NCI-H69 (cell line): ENCODE measurements at places on chromosomes 3 and 15.

GRCh38 chr15:50735156-50735555 lies 30.4 kb downstream of the SPPL2A start:
- DNase-seq, result no peak

- DNase-seq, result no peak
These were observed 37.2 kb downstream of the IDH2 start for GRCh38 chr15:90064911-90065681.

DNA sequence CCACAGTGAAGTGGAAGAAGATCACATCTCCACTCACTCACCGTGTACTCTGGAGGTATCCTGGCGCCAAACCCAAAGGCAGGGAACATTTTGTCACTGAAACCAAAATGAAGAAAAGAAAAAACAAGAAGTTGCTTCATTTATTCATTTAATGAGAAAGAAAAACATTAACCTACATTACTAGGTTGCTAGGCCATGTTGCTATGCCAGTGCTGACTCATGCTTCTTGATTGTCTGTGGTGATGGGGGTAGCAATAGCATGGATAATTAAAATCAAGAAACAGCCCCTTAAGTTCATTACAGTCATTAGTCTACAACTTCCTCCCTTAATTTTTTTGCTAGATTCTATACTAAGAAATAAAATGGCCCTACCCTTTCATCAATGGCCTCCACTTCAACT lies 52.7 kb upstream of the MRPL3 start:
- DNase-seq, result no peak

- no peak for DNase-seq
These were observed 44.8 kb upstream of the CCDC174 start for GRCh38 chr3:14606669-14607339.

DNA sequence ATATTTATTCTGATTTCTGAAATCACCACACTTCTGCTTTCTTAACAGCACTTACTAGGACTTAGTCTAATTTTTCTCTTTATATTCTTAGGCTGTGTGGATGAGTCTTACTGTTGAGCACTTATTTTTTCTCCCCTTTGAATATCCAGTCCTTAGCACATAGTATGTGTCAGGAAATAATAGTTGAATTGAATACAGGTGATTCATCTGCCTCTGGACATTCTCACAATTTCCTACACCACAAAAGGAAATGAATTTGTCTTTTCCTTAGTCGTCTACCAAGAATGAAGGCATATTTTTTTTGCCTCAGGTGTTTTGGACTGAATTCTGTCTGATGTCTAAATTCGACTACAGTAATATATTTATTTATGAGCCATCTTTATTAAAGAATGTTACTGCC lies 204.2 kb downstream of the GHSR start:
- no peak for DNase-seq

DNA sequence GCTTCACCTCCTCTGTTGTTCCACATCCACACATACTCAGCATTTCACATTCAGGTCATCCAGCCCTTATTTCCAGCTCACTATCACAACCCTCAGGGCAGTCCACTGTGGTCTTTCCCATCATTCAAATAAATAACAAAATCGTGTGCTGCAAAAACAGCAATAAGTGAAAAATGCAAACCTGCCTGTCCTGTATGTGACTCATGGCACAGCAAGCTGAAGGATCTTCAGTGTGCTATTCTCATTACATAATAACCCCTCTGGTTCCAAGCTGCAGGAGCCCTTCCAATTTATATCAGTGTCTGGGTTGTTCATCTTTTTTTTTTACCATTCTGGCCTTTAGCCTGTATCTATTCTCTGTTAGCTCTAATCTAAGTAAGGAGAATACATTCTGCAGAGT lies 185.3 kb upstream of the UBE2E2 start:
- DNase-seq, result no peak

DNA sequence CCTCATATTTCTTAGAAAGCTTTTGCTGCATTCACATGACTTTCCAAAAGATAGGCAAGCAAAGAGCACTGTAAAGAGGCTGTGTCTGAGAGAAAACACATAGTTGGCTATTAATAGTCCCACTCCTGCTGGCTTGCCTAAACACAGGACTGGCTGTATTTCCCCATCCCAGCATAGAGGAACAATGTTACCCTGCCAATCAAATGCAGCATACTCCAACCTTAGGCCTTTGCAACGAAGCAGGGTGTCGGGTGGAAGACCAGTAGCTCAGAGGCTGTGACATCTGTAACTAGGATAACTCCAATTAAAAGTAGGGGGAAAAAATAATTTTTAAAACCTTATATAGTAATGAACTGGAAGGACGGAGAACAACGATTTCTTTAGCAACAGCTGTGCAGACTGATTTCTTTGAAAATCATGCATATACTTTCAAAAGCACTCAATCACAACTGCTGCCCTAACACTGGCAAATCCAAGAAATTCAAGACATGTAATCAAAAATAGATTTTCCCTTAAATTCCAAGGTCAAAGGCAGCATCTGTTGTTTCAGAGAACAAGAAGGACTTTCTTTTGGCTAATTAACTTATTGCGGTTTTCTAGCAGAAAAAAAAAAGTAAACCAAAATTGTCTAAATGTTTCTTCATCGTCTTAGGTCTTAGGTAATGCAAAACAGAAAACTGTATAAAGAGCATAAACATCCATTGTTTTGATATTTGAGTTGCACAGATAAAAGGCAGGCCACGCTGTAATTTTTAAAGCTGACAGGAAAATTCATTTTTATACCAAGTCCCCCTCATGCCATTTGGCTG lies 139.3 kb downstream of the TNIK start:
- DNase-seq, result no peak

DNA sequence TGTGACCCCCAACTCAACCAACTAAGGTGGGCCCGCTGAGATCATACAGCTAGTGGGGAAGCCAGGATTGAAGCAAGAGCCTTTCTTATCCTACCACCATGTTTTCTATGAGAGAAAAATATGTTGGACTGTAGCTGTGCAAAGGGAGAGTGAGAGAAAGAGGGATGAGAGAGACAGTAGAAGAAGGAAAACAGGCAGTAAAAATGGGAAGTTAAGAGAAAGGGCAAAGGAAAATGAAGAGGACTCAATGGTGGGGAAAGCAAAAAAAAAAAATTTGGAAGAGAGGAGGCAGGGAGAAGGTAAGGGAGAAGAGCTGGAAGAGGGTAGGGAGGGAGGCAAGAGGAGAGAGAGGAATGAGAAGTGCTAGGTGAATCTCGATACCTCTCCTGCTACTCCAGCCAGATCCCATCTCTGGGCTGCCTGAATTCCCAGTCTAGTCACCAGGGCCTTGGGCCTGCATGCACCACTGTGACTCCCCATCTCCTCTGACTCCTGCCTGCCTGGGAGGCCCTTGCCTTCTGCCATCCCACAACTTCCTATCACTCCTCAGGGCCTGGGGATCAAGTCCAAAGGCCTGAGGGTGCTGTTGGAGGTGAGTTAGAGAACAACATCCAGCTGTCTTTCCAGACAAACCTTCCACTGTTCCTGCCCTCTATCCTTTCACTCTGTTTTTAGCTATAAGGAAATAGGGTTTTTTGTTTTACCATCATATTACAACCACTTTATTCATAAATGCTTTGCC lies 15.7 kb downstream of the FAM81A start:
- peak; percentile 12 for DNase-seq

DNA sequence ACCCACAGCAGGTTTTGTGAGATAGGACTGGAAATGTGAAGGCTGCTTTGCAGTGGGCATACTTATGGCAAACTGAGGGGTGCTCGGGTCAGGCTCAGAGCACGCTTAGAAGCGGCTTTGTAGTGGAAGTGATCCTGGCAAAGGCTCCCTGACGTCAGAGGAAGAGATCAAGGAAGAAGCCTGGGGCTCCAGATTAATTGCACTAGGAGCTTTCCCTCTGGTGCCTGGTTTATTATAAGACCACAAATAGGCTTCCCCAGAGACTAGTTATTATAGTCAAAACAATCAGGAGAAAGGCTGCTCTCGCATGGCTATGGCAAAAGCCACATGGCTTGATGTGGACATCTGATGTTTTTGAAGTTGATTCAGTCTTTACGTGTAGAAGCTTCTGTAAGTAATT lies 515.1 kb downstream of the GABRG3 start:
- peak; percentile 96 for DNase-seq

- DNase-seq, result no peak
These were observed 50.1 kb downstream of the TYRO3 start for GRCh38 chr15:41609123-41609522.

GRCh38 chr15:38531509-38531908 lies 33.1 kb downstream of the RASGRP1 start:
- DNase-seq, result peak; percentile 18

DNA sequence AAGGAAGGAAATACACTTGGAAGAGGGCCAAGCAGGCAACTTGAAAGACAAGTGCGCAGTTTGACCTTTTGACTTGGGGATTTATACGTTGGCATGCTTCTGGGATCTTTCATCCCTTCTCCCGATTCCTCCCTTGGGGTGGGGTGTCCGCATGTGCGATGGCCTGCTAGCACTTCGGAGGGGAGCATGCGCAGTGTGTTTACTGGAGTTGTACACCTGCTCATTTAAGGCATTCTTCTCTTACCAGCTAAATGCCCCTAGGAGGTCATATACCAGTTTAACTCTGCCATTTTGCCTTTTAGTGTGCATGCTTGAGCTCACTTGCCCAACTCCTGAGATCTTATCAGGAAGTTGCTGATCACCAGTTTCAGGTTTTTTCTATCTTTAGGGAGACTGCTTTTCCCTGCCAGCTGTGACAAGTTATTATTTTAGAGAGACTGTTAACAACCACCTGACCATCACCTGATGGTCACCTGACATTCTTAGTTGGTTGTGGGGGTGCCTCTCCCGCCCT lies 63.5 kb downstream of the BFSP2 start:
- DNase-seq, result peak; percentile 41

DNA sequence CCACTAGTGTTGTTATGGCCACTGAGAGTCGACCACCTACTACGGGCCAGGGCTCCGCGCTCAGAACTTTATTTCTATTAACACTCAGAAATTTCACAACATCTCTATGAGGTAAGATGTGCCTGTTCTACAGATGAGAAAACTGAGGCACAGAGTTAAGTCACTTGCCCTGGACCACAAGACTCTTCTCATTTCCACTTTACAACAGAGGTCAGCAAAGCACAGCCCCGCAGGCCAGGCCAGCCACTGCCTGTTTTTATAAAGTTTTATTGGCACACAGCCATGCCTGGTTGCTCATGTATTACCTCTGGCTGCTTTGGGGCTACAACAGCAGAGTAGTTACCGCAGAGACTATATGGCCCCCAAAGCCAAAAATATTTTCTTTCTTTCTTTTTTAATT lies 503.6 kb downstream of the SHQ1 start:
- no peak for DNase-seq

DNA sequence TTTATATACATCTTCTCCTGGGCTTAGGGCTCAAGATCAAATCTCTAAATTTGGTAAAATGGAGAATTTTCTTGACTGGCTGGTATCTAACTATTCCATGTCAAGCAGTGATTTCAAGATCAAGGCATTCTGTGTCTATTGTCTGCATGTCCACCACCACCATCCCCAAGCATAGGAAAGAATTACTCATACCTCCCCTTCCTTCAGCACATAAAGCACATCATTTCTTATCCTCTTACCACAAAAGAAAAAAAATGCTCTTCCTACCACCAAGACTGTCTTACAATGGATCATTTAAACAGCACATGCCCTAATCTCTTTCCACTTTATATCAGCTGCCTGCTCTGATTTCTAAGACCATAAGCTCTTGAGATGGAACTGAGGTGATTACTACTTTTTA lies 470.5 kb upstream of the THBS1 start:
- no peak for DNase-seq

- DNase-seq, result no peak
These were observed 191.5 kb downstream of the TP63 start for GRCh38 chr3:189822726-189823125.

DNA sequence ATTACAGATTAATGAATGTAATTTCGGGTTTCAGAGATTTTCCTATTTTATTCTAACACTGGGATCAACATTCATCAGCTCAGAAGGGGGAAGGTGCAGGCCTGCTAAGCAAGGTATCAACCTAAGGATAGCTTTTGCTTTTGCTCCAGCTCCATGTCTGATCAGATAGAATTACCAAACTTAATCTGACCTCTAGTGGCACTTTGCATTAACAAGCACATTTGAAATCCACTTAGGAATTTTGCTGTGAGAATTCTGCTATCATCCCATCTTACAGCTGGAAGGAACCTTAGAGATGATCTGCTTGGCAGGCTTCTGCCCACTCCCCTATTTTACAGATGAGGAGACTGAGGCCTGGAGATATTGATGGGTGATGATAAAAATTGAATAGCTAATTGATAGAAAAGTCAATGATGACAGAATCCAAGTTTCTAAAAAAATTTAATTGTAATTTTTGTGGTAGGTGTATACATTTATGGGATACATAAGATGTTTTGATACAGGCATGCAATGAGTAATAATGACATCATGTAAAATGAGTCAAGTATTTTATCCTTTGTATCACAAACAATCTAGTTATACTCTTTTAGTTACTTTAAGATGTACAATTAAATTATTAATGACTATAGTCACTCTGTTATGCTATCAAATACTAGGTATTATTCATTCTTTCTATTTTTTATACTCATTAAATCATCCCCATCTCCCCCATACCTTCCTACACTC lies 209.2 kb upstream of the ZPLD1 start:
- peak; percentile 64 for DNase-seq

DNA sequence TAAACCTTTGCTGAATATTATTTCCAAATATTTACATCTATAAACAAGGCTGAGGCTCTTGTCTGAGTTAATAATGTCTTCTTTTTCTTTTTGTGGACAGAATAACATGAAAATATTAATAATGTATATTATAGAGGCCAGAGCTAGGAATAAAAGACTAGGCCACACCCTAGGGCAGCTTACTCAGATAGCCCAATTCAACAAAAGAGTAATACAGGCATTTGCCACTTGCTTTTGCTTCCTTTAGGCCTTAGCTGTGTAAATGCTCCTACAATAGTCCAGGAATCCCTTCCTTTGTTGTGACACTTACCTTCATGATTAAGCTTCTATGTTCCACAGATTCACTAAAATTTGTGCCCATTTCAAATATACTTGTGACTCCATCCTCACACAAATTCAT lies 16.5 kb downstream of the IMPG2 start:
- no peak for DNase-seq

- DNase-seq, result no peak
These were observed 49.9 kb upstream of the NEDD4 start for GRCh38 chr15:56042982-56043980.

DNA sequence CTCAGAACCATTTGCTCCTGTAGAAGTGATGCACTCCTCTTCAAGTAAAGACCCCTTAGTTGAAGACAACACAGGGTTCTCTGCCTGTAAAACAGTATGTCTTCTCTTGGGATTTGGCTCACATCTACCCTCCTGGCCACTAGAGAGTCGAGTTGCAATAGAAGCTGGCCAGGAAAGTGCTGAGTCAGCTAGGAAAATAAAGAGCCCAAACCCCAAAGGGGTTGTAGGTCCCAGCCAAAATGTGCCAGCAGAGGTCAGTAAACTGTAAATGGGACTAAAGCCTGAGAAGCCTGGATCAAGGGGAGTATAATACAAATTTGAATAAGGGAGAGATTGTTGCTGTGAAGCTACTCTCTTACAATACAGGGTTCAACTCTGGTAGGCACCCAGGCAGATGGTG lies 37.2 kb upstream of the THBS1 start:
- DNase-seq, result no peak

DNA sequence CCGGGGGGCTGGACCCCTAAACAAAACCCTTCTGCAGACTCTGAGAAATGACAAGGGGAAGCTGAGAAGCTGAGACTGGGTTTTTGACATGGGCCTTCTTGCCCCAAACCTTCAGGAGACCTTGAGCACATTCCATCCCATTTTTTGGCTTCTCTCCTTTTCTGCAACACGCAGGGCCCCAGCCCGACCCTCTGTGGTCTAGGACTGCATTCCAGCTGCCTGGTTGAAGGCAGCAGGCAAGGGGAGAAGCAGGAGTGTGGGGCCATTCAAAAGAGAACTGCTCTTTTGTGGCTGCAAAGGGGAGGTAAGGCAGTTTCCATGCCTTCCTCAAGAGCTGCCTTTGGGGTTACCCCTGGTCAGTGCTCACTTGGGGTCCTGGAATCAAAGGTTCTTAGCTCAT lies 263.0 kb downstream of the TLE3 start:
- no peak for DNase-seq
